Activated CD8-positive, alpha-beta T cell treated with anti-CD3 and anti-CD28 coated beads, Interleukin-2, amount 10 ng/mL, durations not matched to agents 7 days and 5 days (primary cell): ENCODE measurements at places on chromosomes 12 and 14. TPM values are rescaled to one million over a fixed set of nuclear protein-coding genes. Genes with fewer than 3 reads are reported as not detected.

GRCh38 chr12:19981944-19982343 lies 386.4 kb upstream of the PDE3A start:
- DNase-seq, result no peak
- H3K4me3 ChIP-seq, result no peak overlapping the region
- H3K36me3 ChIP-seq, result no peaks in the 10 kb centered on the region
- no peak overlapping the region for H3K27ac ChIP-seq

DNA sequence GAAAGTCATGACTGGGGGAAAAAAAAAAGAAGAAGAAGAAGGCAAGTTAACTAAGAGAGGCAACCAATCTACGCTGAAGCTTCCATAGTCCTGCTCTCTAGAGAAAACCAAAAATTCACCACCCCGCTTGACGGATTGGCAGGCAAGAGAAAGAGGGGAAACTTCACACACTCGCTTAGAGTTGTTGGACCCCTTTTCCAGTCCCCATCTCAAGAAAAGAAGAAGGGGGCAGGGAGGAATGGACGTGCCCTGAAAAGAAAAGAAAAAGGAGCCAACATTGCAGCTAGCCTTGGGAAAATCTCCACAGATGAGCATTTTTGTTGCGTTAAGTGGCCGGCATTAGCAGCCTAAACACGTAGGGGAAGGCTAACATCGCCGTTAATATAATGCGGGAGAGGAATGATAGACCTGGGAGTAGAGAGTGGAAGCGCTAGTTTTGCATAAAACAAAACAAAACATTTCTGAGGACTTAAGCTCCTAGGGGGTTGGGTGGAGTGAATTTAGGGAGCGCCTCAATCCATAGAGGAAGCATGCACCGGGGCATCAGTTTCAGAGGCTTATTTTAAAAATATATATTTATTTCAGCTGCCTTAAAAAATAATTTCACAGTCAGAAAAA lies 11.3 kb upstream of the FOXG1 start:
- no peaks in the 10 kb centered on the region for H3K36me3 ChIP-seq
- H3K27me3 ChIP-seq, result peaks cover 47% of the 10 kb centered on the region
- no peak for DNase-seq
- H3K4me1 ChIP-seq, result no peaks in the 10 kb centered on the region

GRCh38 chr12:130924966-130925665 lies 28.6 kb upstream of the ADGRD1 start:
- peaks cover 17% of the 10 kb centered on the region for H3K27me3 ChIP-seq
- no peak for DNase-seq
- no peak overlapping the region for H3K4me3 ChIP-seq
- no peaks in the 10 kb centered on the region for H3K36me3 ChIP-seq
- H3K4me1 ChIP-seq, result no peaks in the 10 kb centered on the region

GRCh38 chr12:12822886-12823285 lies 9.7 kb downstream of the DDX47 start:
- H3K27me3 ChIP-seq, result no peaks in the 10 kb centered on the region
- H3K36me3 ChIP-seq, result peaks cover 70% of the 10 kb centered on the region
- H3K27ac ChIP-seq, result no peak overlapping the region
- peaks cover 18% of the 10 kb centered on the region for H3K4me1 ChIP-seq

DNA sequence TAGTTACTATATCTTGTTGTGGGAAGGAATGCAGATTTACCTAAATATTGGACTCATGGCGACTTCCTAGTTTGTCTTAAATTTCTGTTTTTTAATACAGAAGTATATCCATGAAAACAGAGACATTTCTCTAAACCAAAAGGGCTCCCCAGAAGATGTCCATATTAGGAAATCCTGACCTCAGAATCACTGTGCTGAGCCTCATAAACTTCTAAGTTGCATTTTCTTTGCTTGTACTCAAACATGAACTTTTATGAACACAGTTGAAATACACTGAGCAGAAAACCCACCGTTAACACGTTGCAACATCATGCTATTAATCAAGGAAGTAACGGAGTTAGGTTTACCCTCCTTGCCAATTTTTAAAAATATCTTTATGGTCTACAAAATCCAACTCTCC lies 42.9 kb upstream of the NR2C1 start:
- no peak overlapping the region for H3K27ac ChIP-seq
- H3K4me1 ChIP-seq, result peaks cover 7% of the 10 kb centered on the region
- no peaks in the 10 kb centered on the region for H3K36me3 ChIP-seq
- no peak overlapping the region for H3K4me3 ChIP-seq

GRCh38 chr14:24630872-24631477 lies 3.0 kb downstream of the GZMB start:
- DNase-seq, result no peak
- peaks cover 74% of the 10 kb centered on the region for H3K4me1 ChIP-seq
- no peaks in the 10 kb centered on the region for H3K27me3 ChIP-seq
- peak overlapping the region; percentile 98 for H3K27ac ChIP-seq
- H3K4me3 ChIP-seq, result peak overlapping the region; percentile 93

Gene SLC39A2
- total RNA-seq, result not detected

DNA sequence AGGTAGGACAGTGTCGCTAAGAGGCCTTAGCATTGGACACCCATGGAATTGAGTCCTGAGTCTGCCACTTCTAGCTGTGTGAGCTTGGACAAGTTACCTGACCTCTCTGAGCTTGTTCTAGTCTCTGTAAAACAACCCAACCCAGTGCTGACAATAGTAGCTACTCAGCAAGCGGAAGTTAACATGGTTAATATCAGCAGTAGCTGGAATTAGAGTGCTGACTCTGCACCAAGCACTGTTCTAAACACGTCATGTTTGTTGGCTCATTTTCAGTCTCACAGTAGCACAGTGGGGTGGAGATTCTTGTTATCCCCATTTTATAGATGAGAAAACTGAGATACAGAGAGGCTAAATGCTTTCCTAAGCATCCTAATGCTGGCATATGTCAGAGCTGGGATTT lies 47.5 kb upstream of the RIN3 start:
- H3K36me3 ChIP-seq, result peaks cover 2% of the 10 kb centered on the region
- no peak overlapping the region for H3K4me3 ChIP-seq
- no peak for DNase-seq

Gene SOAT2
- 10.8 TPM for total RNA-seq

GRCh38 chr12:16299403-16299802 lies 21.9 kb upstream of the SLC15A5 start:
- H3K4me1 ChIP-seq, result no peaks in the 10 kb centered on the region
- H3K27ac ChIP-seq, result no peak overlapping the region
- DNase-seq, result no peak
- H3K27me3 ChIP-seq, result no peaks in the 10 kb centered on the region
- H3K36me3 ChIP-seq, result no peaks in the 10 kb centered on the region
- no peak overlapping the region for H3K4me3 ChIP-seq

DNA sequence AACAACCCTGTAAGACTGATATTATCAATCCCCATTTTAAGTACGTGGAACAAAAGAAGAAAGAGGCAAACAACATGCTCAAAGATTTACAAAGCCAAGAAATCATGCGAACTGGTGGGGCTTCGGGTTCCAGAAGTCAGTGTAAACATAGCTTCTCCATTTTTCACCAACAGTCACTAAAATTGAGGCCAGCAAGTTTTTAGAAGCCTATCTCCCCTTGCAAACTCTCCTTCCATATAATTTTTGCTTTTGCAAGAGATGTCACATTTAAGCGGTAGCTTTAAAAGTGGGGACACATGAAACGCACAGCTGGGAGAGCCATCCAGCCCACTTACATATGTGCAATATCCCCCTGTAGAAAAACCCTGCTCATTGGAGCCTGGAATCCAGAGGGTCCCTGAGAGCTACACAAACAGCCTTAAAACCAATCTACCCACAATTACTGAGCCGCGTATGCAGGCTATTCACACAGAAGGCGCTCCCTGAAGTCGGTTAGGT lies 797 bp downstream of the SLC11A2 start:
- H3K27ac ChIP-seq, result peak overlapping the region; percentile 97
- peaks cover 11% of the 10 kb centered on the region for H3K27me3 ChIP-seq
- peak overlapping the region; percentile 95 for H3K4me3 ChIP-seq
- no peak for DNase-seq

Gene KLRG1
- total RNA-seq, result 4.3 TPM

Gene GPR132
- 40.4 TPM for total RNA-seq

Gene CLEC6A
- total RNA-seq, result not detected

- H3K36me3 ChIP-seq, result peaks cover 12% of the 10 kb centered on the region
- no peak for DNase-seq
- H3K4me3 ChIP-seq, result no peak overlapping the region
- H3K27me3 ChIP-seq, result no peaks in the 10 kb centered on the region
- no peak overlapping the region for H3K27ac ChIP-seq
- H3K4me1 ChIP-seq, result peaks cover 31% of the 10 kb centered on the region
These were observed 47.9 kb downstream of the PPP1R12A start for GRCh38 chr12:79886917-79887519.

Gene CD27
- total RNA-seq, result 112 TPM

- peaks cover 75% of the 10 kb centered on the region for H3K36me3 ChIP-seq
- no peak for DNase-seq
- H3K27me3 ChIP-seq, result no peaks in the 10 kb centered on the region
- H3K4me1 ChIP-seq, result peaks cover 94% of the 10 kb centered on the region
- peak overlapping the region; percentile 11 for H3K4me3 ChIP-seq
These were observed 152.6 kb downstream of the PRKCH start for GRCh38 chr14:61474015-61474414.

DNA sequence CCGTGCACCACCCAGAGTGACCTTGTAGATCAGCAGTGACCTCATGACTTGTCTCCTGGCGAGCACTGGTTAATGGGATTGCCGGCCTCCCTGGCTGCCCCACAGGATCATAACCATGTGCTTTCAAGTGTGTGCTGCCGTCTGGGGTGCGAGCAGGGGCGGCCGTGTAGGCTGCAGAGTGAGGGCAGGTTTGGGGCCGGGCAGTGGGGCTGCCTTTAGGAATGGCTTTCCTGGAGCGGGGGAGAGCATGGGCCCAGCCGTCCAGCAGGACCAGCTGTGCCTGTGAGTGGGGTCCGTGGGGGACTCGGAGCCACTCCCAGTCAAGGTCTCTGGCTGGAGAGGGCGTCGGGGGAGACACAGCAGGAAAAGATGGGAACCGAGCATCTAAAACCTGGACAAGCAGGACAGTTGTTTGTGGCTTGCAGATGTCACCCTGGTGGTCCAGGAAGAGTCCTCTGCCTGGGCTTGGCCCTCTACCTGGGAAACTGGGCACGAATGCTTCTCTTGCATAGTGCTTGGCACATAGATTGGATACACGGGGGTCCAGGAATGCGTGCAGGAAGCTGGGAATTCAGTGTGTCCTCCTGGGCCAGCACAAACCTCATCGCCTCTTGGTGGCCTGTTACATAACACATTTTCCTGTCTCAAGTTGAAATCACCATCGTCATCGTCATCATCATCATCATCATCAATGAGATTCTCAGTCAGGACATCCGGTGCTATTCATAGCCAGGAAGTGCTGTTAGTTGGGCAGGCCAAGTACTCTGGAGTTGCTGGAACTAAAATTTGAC lies 96.0 kb downstream of the ADGRD1 start:
- DNase-seq, result no peak
- H3K27ac ChIP-seq, result no peak overlapping the region
- peaks cover 2% of the 10 kb centered on the region for H3K4me1 ChIP-seq
- H3K36me3 ChIP-seq, result no peaks in the 10 kb centered on the region
- no peak overlapping the region for H3K4me3 ChIP-seq

- no peaks in the 10 kb centered on the region for H3K36me3 ChIP-seq
- DNase-seq, result no peak
- H3K4me1 ChIP-seq, result no peaks in the 10 kb centered on the region
- H3K27me3 ChIP-seq, result no peaks in the 10 kb centered on the region
These were observed 26.9 kb downstream of the TBX3 start for GRCh38 chr12:114656906-114657596.

DNA sequence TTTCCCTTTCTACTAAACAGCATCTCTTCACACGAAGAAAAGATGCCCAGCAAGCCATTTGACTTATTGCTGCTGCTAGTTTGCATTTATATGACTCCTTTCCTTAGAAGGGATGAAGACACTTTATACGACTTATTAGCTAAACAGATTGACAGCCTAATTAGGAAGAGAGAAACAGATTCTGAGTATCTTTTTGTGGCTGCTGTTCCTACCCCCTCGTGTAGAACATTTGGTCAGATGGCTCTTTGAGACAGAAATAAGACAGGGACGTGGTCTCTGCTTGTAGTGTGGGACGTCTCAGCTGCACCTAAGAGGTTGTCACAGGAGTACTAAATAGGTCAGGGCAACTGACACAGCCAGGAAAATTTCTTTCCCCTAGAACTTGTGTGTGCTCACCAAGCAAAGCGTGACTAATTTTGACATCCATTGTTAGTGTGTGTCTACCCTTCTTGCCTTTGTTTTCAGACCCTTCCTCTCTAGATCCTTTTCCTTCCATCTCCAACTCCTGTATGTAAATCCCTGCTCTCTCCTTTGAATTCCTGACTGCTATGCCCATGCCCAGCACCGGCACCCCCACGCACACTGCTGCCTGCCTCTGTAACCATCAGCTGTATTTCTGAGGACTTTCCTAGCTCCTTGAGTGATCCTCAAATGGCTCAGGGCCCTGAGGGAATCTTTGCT lies 83.2 kb downstream of the DAD1 start:
- H3K27me3 ChIP-seq, result no peaks in the 10 kb centered on the region
- DNase-seq, result no peak
- peaks cover 92% of the 10 kb centered on the region for H3K36me3 ChIP-seq
- H3K4me3 ChIP-seq, result peak overlapping the region; percentile 84
- H3K4me1 ChIP-seq, result peaks cover 59% of the 10 kb centered on the region
- H3K27ac ChIP-seq, result peak overlapping the region; percentile 97

Gene DNAI7
- not detected for total RNA-seq

Gene SIX6
- total RNA-seq, result not detected

Gene RERG
- not detected for total RNA-seq

Gene MUCL1
- total RNA-seq, result not detected

DNA sequence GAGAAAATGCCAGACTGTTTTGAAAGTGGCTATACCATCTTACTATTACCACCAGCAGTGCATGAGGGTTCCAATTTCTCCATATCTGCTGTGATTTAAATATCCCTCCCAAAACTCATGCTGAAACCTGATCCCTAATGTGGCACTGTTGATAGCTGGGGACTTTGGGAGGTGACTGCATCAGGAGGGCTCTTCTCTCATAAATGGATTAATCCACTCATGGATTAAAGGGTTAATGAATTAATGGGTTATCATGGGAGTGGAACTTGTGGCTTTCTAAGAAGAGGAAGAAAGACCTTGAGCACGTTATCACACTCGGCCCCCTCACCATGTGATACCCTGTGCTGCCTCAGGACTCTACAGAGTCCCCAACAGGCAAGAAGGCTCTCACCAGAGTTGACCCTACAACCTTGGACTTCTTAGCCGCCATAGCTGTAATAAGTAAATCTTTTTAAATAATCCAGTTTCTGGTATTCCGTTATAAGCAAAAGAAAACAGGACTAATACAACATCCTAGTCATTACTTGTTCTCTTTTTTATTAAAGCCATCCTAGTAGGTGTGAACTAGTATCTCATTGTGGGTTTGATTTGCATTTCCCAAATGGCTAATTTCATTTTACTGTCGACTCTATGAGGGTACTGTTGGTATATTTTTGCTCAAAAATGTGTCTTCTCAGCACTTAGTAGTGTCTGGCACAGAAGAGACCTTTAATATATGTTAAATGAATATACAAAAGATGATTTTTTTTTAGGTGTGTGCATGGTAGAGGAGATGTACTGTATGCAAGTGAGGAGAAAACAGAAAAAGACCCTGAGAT lies 14.3 kb downstream of the PPP1R12A start:
- DNase-seq, result no peak
- no peak overlapping the region for H3K27ac ChIP-seq
- H3K4me3 ChIP-seq, result no peak overlapping the region
- peaks cover 14% of the 10 kb centered on the region for H3K36me3 ChIP-seq

DNA sequence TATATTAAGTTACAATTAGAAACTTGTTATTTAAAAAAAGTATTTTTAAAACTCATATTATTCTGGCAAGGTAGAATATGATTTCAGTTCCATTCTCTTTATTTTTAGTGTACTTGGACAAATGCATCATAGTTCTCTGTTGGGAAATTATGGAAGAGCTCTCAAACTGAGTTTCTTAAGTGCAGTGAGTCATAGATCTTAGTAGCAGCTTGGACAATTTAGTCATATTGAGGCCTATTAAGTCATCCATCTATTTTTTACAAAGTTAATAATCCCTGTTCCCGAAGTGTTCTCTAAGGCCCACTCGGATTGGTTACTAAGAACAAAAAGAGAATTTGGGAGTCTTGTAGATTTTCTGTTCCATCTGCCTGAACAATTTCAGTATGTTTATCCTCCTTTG lies 113.9 kb downstream of the ANO4 start:
- H3K27me3 ChIP-seq, result no peaks in the 10 kb centered on the region
- no peak overlapping the region for H3K27ac ChIP-seq
